CD4-positive, alpha-beta T cell treated with Interleukin-2 at 100 ng/mL for 4 hours (primary cell): ENCODE measurements at places on chromosomes 7 and 10.

- no peak for DNase-seq
These were observed 75.4 kb downstream of the AFAP1L2 start for GRCh38 chr10:114328874-114329273.

DNA sequence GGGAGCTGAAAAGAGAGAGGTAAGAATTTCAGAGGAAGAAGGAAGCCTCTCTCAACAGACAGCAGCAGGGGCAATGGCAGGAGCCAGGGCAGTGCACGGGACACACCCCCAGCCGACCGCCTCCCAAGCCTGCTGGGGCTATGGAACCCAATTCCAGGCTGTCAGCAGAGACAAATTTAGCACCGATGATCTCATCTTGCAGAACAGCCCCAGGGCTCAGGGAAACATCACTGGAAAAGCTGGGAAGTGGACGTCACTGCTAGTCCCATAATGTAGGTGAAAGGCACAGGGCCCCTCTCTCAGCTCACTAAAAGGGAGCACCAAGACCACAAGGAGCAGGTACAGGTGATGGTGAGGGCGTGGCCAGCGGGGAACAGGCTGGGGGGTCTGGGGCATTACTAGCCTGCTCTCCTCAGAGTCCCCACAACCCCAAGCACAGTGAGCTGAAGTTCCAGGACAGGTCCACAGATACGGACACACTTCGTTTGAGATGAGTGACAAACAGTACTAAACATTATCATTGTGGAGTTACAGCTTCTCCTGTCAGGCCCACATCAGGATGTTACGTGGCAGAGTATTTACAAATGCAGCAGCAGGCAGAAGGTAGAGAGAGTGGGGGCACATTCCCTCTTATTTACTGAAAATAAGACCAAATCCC lies 103.7 kb downstream of the PLXNA4 start:
- DNase-seq = no peak

- no peak for DNase-seq
These were observed 4.0 kb upstream of the SLC29A4 start for GRCh38 chr7:5278766-5279165.

DNA sequence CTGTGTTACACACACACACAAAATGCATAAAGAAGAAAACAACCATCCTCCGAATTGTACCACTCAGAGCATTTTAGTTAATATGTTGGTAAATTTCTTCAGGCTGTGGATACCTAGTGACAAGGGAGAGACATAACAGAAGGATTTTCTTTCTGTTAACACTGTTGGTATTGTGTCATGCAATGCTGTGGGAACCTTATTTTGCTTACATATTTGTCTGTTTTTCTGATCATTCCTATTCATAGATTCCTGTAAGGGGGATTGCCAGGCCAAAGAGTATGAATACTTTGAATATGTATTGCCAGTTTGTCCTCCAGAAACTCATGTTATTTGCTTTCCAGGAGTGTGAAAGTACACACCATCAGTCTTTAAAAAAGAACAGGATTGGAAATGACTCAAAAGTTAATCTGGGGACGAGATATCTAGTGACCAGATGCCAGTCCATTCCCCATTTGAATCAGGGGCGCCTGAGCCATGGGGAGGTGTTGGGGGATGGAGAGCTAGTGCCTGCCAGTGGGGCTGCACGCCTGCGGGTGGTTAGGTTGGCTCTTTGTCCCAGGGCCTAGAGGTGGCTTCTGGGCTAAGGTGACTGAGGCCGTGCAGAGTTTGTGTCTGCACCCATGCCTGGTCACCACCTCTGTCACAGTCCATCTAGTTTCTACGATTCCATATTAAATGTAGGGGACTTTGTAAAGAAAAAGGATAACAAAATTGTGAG lies 142.0 kb downstream of the PTPN20 start:
- no peak for DNase-seq
